ENCODE measurements at places on chromosomes 2 and 18.

- peak; percentile 58 for DNase-seq
These were observed 9.3 kb upstream of the LRRC30 start for GRCh38 chr18:7221424-7222155.

- no peak for DNase-seq
These were observed 177.9 kb upstream of the VRK2 start for GRCh38 chr2:57868619-57869139.

- no peak for DNase-seq
These were observed 768.3 kb upstream of the CDH7 start for GRCh38 chr18:64982414-64983055.

- peak; percentile 79 for DNase-seq
These were observed 42.0 kb downstream of the ZFP36L2 start for GRCh38 chr2:43184339-43184895.

DNA sequence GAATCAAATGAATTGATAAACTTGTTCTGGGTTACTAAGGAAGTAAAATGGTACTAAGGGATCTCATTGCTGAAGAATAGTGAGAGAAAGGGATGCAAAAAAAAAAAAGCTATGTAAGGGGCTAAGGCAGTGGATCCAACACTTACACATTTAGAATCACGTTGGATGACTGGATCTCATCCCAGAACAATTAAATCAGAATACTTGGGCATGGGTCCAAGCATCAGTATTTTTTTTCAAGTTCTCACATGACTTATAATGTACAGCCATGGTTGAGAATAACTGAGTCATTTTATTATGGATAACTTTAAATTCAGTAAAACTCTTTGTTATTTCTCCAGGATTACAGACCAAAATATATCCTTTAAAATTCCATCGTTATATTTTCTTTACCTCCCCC lies 8.5 kb downstream of the DSC1 start:
- no peak for DNase-seq

DNA sequence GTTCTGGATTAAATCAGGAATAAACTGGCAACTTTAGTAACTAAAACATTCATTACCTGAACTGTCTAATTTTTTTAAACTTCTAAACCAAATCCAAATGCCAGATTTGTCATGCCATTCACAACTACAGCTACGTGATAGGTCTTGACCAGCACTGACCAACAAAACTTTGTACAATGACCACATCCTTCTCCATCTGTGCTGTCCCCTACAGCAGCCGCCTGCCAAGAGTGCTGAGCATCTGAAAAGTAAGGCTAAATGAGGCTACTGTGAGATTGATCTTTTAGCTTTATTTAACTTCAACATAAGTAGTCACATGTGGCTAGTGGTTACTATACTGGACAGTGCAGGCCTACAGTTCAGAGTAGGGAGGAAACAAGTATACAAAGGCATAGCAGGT lies 7.6 kb downstream of the FAM168B start:
- no peak for DNase-seq

DNA sequence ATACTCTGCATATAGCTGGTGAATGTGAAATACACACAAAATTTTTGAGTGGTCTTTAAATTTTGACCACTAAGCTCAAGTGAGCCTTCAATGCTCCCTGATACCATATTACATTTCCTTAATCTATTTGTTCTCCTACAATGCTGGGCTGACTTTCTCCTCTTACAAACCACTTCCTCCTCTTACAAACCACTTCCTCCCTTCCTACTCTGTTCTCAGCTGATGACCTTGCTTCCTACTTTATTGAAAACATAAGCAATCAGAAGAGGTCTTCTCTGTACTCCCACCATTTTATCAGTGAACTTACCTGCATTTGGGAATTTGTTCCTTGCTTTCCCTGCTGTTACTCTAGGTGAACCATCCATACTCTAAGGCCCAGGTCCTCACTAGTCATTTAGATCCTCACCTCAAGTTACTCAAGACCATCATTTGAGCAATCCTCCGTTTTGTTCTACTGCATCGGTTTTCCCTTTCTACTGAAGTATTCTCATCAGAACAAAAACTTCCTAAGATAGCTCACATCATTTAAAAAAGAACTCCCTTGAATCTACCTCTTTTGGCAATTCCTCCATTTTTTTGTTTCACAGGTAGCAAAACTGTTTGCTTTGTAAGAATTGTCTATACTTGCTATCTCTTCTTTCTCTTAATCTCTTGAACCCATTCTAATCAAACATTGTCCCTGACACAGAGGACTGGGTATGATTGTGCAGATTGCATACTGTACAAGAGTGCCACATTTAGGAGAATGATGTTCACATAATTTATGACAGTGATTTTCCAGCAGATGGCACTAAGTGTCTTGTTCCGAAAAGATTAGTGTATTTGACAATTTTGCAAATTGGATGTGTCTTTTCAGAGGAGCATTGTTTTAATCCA lies 96.5 kb downstream of the EPB41L5 start:
- DNase-seq: peak; percentile 53

GRCh38 chr2:136452528-136452927 lies 312.8 kb upstream of the THSD7B start:
- no peak for DNase-seq
